ENCODE measurements at places on chromosomes 5 and 9.

DNA sequence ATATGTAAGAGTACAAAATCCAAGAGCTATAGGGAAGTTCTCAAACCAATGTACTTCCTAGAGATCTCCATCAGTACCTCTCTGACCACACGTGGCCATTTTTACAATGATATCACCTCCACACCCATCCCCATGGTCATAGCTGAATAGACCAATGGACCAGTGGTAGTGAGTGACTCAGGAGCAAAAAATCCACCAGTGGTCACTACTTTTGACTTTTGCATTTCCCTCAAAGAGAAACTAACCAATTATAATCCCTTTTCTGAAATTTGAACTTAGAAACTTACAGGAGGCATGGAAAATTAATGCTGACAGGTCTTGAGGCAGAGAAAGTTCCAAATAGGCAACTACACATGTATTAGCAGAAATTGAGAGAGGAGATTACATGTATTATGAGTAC is 238.4 kb downstream of the TRPM3 start:
- no peak for DNase-seq

- DNase-seq, result no peak
These were observed 115.8 kb downstream of the ERCC6L2 start for GRCh38 chr9:95991326-95991725.

DNA sequence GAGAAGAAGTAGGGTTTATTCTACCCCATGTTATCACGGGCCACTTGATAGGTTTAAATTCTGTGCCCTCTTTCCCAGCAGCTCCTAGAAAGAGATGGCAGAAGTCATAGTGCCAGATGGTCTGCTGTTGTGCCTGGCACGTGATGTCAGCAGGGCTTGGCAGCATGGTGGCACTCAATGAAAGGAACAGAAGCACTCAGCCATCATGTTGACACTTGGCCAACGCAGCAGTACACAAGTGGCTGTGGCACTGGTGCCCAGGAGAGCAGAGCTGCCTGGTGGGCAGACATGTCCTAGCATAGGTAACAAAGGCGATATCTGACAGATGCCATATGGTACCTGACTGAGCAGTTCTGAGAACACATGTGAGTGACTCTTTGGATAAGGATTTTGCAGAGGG is 796.4 kb upstream of the ACO1 start:
- no peak for DNase-seq

DNA sequence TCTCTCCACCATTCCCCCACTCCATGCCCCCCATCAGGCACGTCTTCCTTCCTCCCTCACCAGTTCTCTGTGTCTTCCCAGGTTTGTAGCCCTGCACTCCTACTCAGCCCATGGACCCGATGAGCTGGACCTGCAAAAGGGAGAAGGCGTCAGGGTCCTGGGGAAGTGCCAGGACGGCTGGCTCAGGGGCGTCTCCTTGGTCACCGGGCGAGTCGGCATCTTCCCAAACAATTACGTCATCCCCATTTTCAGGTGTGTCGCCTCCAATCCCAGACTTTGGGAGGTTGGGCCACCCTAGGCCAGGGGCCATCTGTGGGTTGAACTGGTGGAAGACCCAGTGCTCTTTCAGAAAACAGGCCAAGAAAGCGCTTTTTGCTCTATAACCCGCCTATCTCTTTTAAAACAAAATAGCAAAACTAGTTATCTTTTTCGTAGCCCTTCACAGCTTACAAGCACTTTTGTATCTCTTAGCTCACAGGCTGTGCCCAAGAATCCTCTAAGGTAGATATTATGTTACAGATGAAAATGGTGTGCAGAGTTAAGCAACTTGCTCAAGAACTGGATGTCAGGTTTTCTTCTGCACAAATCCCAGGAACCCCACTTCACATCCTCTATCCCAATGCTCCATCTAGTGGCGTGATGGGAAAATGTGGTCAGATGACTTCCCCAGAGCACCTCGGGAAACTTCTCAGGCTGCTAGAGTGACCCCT is 56.2 kb downstream of the PLAC8L1 start:
- DNase-seq, result peak; percentile 4

DNA sequence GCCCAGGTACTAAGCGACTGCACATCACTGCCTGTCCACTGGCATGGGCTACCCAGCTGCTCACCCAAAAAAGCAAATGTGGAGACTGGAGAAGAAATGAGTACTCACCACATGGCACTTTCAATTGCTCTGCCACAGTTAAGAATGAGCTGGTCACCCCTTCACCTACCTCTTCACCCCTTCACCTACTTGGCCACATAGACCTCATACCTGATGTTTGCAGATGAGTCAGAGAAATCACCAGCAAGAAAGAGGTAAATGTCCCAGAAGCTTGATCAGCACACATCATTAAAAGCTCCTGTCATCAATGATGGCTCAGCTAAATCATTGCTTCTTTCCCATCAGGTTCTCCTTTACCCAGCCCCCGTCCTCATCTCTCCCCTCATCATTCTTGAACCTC is 7.6 kb upstream of the PRUNE2 start:
- no peak for DNase-seq

DNA sequence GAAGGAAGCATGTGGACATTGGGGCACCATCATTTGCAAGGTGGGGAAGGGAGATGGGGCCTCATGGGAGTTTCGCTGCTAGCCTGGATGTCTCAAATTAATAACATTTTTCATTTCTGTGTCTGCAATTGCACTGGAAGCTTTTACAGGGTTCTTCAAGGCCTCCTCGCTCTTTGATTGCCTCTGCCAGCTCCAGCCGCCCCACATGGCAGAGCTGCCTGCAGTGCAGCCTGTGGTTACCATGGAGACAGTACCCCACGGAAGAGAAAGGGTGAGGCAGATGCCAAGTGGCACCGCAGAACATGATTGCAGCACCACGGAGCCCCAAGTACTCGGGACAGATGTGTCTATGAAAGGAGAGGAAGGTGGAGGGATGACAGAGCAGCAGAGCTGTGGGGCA is 25.4 kb downstream of the CTNND2 start:
- no peak for DNase-seq

GRCh38 chr5:34011536-34011935 is 3.7 kb upstream of the AMACR start:
- no peak for DNase-seq

- DNase-seq, result no peak
These were observed 45.7 kb upstream of the GHR start for GRCh38 chr5:42377496-42377895.

GRCh38 chr5:173795601-173796000 is 92.5 kb upstream of the CPEB4 start:
- no peak for DNase-seq

DNA sequence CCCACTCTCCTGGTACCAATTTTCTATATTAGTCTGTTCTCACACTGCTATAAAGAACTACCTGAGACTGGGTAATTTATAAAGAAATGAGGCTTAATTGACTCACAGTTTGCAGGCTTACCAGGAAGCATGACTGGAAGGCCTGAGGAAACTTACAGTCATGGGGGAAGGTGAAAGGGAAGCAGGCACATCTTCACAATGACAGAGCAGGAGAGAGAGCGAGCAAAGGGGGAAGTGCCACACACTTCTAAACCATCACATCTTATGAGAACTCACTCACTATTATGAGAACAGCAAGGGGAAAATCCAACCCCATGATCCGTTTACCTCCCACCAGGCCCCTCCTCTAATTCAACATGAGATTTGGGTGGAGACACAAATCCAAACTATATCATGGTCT is 72.2 kb downstream of the ATG10 start:
- DNase-seq, result no peak

DNA sequence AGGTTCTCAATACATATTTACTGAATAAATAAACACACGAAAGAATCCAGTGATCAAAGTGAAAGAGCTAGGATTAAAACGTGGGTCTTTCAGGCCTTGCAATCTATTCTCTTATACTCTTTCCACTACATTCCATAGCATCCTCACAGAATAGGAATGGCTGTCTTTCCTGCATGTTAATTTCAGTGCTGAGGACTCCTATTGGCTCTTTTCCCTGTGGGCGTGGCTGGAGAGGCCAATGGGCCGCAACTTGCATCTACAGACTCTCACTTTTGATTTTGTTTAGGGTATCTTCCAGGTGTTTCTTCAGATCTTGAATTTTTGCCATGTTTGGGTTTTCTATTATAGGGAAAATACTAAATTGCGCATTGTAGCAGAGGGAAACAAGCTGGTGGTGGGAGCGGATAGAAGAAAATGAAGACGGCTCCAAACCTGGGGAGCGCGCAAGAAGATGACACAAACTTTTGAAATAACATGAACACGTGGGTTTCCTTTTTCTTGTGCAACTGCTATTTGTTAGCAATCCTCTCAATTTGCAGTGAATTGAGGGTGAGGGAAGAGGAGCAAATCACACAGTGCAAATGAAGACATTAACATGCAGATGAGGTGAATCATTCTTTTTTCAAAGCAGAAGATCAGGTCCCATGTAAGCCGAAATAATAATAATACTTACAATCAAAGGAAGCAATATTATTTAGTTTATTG is 93.9 kb downstream of the GCNT1 start:
- DNase-seq, result no peak

- no peak for DNase-seq
These were observed 100.7 kb downstream of the ZNF622 start for GRCh38 chr5:16364910-16365309.

DNA sequence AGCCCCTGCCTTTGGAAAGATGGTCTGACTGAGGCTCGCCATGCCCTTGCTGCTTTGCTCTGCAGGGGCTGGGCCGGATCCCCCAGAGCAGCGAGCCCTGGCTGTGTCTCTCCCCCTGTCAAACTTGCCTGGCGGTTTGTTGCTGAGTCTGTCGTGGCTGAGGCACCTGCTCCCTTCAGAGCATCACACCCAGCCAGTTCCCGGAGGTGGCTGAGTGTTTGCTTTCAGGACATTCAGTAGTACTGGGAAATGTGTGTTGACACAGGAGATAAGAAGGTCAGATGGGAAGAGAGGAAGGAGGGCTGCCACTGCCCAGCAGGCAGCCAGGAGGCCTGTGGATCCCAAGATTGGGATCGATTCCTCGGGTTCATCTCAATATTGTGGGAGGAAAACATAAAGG is 62.9 kb downstream of the GADD45G start:
- DNase-seq, result no peak

DNA sequence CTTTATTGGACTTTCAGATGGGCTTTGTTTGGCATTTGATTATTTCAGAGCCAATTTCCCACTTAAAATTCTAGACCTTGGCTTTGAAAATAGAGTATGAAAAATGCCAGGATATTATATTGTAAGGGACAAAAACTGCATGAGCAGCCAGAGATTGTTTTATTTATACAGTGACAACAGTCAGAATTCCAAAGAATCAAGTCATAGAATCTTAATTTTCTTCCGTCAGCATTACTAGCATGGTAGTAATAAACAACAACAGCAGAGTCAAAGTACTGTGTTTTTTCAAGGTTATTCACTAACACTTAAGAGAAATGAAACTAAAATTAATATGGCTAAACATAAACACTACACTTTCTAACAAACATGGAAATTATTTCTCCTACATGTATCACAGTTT is 52.2 kb downstream of the MLLT3 start:
- DNase-seq, result no peak

GRCh38 chr9:110768886-110769285 is 100.3 kb downstream of the MUSK start:
- no peak for DNase-seq

- no peak for DNase-seq
These were observed 98.2 kb upstream of the RASA1 start for GRCh38 chr5:87169300-87169991.

- no peak for DNase-seq
These were observed 75.3 kb upstream of the BARHL1 start for GRCh38 chr9:132506977-132507669.

DNA sequence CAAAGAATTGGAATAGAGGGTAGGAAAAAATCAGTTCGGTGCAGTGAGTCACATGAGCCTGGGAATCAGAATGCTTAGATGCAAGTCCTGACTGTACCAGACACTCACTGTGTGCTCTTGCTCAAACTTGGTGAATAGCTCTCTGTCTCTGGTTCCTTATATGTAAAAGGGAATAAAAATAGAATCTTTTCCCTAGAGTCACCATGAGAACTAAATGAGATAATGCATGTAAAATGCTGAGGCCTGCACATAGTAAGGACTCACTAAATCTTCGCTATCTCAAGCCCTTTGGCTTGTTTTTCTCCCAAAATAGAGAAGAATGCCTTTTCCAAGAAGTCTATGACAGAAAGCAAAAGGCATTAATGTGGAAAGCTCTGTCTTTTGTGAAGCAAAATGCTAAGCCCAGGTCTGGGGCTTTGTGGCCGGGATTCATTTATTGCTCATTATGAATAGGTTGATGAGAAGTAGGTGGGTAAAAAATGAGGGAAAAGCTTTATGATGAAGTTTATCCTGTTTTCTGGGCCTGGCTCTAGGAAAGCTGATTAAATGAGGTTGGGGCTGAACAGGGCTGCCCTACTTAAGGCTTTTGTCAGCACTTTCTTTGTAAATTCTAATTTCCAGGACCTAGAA is 483.3 kb downstream of the DMAC1 start:
- DNase-seq, result no peak

DNA sequence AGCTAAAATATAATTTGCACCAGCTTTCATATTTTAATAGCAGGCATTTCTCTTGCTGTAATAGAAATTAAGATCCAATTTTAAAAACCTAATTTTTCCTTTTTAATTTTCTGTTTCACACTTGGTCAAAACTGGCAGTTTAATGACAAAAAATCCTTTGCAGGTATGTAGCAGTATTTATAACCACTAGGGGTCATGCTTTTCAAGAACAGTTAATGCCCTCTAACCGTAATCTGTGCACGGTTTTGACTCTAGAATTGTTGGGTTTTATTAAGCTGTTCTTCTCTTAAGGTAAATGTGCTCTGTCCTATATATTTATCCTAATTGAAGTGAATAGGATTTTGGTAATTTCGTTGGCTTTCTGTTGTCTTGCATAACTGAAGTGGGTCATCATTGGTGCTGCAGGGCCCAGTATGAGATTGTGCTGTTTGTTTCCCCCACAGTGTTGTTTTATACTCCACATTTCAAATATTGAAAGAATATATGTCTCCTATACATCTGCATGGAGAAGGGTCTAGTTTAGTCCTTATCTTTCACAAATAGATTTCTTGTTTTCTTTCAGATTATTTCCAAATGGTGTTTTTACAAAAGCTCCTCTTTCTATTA is 107.4 kb downstream of the SCAMP1 start:
- no peak for DNase-seq

DNA sequence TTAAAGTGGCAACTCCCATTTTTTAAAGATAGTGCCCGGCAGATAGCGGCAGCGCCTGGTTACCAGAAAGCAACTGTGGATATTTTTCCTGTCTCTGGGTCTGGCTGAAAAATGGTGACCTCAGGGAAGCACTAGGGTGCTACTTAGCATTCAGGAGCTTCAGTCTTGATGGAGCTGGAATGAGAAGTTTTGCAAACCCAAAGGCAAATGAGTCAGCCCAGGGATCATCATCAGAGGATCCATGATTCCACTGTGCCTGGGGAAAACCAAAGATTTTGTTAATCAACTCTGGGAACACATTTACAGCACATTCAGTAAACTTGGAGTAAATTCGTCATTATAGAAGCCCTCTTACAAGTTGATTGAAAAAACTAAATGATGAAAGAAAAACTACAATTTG is 26.7 kb downstream of the F2R start:
- no peak for DNase-seq

- no peak for DNase-seq
These were observed 180.1 kb downstream of the MACROH2A1 start for GRCh38 chr5:135218790-135219568.

- no peak for DNase-seq
These were observed 237.8 kb upstream of the GAS1 start for GRCh38 chr9:87184956-87185642.
